Head of caudate nucleus (tissue), 42 donors: ENCODE measurements at places on chromosomes 1 and 21.

GRCh38 chr1:223731133-223731770, 18.9 kb downstream of the CAPN2 start:
- peak; percentile 62 for DNase-seq

DNA sequence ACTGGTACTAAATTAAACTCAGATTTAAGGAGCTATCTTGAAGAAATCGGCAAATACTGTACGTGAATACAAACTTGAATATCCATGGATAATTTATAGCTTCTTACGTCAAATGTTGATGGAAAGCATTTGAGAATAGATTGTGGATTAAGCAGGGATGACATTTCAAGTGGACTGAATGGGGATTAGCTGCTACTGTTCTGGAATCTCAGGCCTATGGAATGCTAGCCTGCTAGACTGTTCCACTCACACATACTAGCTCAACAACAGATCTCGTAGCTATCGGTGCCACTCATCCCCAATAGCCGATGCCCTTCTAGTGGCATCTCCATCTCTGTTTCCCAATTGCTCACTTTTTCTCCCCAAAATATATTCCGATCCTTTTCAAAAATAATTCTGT, 62.0 kb upstream of the USP25 start:
- no peak for DNase-seq

DNA sequence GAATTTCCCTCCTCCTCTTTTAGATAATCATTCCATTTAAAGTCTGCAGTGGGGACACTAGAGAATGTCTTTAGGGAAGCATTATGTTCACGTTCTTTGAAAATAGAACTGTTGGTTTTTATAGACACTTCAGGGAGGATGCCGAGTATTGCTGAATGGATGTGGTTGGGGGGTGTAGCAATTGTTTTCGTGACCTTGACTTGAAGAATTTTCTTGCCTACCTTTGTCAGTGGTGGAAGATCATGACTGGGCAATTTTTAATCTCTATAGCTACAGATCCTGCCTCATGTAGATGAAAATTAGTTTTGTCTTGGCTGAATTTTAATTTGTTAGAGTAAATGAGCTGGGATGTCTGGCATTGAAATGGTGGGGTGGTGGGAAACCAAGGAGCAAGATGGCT, 3.8 kb downstream of the SMG7 start:
- no peak for DNase-seq

- DNase-seq = no peak
Measured at GRCh38 chr1:67759692-67760029, 73.6 kb downstream of the GNG12 start.

DNA sequence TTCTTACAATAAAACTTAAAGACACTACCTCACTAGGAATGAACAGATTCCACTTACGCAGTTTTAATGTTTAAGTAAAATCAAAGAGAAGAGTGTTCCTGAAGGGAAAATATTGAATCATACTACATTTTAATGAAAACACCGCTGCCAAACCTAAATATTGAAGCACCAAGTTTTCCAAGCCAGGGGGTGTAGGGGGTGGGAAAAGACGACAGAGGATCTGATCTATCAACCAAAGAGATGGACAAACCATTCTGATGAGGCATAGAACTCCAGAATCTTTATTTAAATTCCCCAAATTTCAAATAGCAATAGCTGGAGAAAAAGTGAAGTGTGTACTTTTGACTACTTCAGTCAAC, 1.2 kb downstream of the ELK4 start:
- DNase-seq = no peak

DNA sequence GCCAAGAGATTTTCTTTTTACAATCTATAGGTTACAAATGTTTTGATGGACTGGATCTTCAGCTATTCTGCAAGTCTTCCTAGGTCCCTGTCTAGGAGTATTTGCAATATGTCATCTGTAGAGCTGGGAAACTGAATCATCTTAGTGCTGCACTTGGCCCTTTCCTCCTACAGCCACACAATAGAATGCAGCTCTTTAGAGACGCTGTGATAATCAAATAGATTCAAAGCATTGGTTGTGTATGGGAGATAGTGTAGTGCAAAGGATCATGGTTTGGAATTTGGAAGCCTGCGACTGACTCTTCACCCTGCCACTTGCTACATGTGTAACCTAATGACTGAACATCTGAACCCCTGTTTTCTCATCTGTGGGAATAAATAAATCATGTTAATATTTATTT, 93.7 kb downstream of the AK5 start:
- no peak for DNase-seq

DNA sequence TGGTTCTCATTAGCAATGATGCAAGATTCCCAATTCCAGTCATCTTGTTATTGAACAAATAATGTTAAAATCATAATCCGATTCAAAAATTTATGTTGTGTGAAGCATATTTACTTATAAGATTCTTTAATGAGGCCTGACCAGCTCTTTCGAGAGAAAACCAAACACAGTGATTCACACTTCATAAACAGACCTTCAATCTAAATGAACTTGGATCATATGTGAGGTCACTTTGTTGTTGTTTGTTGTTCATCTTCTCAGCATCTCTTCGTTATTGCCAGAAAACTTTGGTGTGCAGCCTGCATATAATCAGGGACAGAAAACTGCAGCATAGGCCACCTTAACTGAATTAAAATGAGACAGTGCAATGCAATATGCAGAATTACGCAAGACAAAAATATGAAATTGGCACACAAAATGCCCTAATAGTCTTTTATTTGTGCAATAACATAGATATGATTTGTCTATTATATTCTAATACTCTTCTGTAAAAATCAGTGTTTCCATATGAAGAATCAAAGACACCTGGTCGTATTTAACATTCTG, 30.1 kb downstream of the NCAM2 start:
- DNase-seq = no peak

- DNase-seq = no peak
Measured at GRCh38 chr1:41895552-41895951, 23.2 kb downstream of the HIVEP3 start.

DNA sequence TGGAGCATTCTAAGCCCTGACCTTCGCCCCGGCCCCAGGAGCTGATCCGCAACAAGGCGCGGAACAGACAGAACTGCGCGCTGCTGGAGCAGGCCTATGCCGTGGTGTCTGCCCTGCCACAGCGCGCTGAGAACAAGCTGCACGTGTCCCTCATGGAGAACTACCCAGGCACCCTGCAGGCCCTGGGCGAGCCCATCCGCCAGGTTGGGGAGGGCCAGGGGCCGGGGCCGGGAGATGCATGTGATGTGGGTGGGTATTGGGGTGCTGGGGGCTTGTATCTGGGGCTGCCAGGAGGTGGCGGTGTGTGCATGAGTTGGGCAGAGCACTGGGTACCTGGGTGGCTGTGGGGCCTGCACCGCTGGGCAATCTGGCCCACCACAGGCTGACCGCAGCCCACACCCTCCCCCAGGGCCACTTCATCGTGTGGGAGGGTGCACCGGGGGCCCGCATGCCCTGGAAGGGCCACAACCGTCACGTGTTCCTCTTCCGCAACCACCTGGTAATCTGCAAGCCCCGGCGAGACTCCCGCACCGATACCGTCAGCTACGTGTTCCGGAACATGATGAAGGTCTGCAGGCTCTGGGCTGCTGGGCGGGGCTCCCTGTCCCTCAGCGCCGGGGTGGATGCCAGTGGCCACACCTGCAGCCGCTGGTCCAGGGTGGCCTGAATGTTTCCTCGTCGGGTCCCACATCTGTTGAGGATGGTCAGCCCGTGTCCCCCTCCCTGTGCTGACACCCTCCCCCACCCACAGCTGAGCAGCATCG, 65.8 kb downstream of the TRIM11 start:
- peak; percentile 14 for DNase-seq

GRCh38 chr1:168301664-168302320, 21.1 kb downstream of the TBX19 start:
- no peak for DNase-seq

- no peak for DNase-seq
Measured at GRCh38 chr1:172906778-172907592, 143.8 kb downstream of the TNFSF18 start.

- no peak for DNase-seq
Measured at GRCh38 chr1:213104604-213105003, 53.6 kb downstream of the RPS6KC1 start.

DNA sequence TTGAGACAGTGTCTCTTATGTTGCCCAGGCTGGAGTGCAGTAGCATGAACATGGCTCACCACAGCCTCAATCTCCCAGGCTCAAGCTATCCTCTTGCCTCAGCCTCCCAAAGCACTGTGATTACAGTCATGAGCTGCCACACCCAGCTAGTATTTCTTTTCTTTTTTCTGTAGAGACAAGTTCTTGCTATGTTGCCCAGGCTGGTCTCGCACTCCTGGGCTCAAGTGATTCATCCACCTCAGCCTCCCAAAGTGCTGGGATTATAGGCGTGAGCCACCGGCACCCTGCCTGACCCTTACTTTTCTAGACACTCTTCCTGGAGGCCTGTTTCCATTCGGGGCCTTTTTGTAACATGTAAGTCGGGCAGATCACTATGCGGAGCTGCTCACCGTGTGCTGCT, 30.1 kb upstream of the SRP9 start:
- no peak for DNase-seq

DNA sequence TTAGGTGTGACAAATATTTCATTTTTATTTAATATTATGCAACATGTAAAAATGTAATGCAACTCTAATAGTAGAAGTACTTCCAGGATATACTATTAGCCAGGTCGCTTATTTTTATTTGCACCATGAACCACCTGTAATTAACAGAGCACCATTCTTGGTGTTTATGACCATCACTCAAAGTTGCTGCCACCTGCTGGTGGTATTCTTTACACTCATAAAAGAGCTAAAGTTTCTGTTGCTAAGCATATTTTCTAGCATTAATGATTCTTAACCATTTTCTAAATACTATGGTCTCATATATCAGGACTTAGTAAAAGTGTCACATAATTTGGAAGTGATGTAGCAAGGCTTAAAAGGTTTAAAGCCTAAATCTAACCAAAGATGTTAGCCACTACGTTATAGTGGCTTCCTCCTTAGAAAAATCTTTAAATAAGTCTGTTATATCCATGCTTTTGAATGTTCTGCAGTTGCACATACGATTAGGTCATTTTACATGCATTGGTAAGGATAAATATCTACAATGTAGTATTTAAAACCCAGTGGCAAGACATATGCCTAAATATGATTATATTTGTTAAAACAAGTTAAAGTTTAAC, 244.5 kb downstream of the NEGR1 start:
- DNase-seq = no peak

DNA sequence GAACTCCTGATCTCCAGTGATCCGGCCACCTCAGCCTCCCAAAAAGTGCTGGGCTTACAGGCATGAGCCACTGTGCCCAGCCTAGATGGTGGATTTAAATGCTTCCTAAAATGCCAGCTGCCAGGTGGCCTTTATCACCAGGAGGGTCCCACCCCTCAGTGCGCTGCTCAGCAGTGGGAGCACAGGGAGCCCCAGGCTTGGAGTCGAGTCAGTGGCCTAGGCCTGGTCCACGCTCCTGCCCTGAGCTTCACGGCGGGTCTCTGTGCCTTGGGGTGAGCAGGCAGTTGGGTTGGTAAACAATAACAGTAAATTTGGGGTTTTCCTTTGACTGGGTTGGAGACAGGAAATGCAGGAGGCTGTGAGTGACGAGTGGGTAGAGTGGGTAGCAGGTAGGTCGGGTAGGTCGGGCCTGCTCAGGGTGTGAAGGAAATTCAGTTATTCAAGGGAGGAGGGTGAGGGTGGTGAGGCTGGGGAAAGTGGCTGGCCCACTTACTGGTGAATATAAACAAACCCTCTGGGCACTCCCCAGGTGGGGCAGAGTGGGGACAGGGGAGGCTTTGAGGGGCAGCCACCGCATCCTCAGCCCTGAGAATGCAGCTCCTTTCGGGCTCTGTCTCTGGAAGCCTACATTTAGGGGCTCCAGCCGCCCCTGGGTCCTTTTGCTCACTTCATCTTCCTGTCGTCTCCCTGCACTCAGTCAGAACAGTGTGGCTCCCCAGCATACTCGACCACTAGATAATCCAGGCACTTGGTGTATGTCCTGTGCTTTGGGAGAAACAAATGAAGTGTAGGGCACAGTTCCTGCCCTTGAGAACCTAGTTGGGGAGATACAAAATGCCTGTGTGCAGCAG, 33.5 kb upstream of the IL19 start:
- no peak for DNase-seq
